ENCODE measurements at places on chromosomes 2 and 18. TPM values are rescaled to one million over a fixed set of nuclear protein-coding genes. Genes with fewer than 3 reads are reported as not detected.

PUM2 gene
- total RNA-seq, result 131 TPM

VWA3B gene
- not detected for total RNA-seq

GMCL1 gene
- total RNA-seq, result 25.6 TPM

SIX2 gene
- not detected for total RNA-seq

TMEM247 gene
- not detected for total RNA-seq

VSNL1 gene
- not detected for total RNA-seq

LYG2 gene
- not detected for total RNA-seq

COL6A3 gene
- 15.5 TPM for total RNA-seq

LRRC30 gene
- total RNA-seq, result not detected

DSG4 gene
- total RNA-seq, result not detected

ST8SIA5 gene
- total RNA-seq, result not detected

MATN3 gene
- total RNA-seq, result not detected

LOXL3 gene
- 2.0 TPM for total RNA-seq

CD302 gene
- 0.44 TPM for total RNA-seq

IL36A gene
- not detected for total RNA-seq

ARHGAP28 gene
- total RNA-seq, result not detected

TNP1 gene
- not detected for total RNA-seq

All from activated T-helper 1 cell treated with anti-CD3 and anti-CD28 coated beads, Interleukin-12 subunit alpha, Interleukin-12 subunit beta, Interleukin-2, Interleukin-4 antibody, amounts not matched to agents 30 ng/mL and 10 ng/mL and 1 ng/mL, durations not matched to agents 14 hours and 24 hours and 36 hours (primary cell).